ENCODE measurements at places on chromosomes 3 and 15.

DNA sequence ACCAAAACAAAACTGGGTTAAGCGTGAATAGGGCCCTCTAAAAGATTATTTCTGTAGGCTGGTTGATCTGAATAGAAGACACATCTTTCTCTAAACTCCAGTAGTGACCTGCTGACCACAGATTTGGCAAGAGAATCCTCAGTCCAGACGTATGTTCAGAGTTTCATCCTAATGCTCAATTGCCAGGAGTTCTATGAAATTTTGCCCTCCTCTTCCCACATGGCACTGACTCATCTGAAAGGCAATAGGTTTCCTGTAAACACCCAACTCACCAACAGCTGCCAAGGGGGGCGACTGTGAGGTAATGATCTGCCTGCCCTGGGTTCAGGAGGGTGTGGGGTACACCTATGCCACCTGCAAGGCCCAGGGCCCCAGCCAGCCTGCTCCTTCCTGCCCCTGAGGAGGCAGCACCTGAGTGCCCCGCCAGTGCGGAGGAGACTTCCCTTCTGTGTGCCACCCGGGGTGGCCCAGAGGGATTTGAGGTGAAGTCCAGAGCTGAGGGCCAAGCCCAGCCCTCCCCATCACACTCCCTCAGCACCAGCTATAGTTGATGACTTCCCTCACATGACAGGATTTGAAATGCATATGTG, 8.4 kb upstream of the PLA2G4D start:
- peak; percentile 55 for DNase-seq

- no peak for DNase-seq
Measured at GRCh38 chr3:197811343-197811742, 20.3 kb downstream of the LRCH3 start.

DNA sequence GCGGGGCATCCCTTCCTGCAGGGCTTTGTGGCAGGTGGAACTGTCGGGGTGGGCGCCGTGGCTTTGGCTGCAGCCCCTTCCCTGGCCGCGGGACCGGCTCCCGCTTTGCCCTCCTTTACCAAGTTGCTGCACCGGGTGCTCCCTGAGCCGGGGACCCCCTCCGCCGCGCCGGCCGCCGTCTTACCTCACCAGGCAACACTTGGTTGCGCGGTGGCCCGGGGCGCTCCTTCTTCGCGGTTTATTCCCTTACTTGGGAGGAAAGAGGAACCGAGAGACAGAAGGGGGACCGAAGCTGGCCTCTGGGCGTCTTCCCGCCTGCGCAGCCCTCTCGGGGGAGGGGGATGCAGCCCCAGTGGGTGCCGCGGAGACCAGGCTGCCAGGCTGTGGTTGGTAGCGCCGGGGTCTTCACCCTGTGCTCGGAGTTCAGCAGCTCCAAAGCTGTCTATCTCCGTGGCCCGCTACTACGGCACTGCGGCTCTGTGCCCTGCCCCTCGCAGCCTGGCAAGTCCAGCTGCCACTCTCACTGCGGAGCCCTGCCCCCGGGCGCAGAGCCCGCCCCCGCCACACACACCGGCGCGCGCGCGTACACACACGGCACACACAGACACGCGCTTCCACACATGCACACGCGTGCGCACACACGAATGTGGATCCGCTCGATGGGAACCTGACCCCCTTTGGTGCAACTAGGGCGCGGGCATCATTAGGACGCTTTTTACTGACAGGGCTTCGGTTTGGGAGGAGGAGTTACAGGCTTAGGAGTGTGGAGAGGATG, at the start of gene DGKG:
Gene DGKG (minus strand): TSS at position 473 of the 775 bp plus-strand sequence. CDS start 41,775 bp downstream, outside the sequence.
- DNase-seq = peak; percentile 63

- no peak for DNase-seq
Measured at GRCh38 chr3:53731934-53732624, 114.1 kb downstream of the CHDH start.

DNA sequence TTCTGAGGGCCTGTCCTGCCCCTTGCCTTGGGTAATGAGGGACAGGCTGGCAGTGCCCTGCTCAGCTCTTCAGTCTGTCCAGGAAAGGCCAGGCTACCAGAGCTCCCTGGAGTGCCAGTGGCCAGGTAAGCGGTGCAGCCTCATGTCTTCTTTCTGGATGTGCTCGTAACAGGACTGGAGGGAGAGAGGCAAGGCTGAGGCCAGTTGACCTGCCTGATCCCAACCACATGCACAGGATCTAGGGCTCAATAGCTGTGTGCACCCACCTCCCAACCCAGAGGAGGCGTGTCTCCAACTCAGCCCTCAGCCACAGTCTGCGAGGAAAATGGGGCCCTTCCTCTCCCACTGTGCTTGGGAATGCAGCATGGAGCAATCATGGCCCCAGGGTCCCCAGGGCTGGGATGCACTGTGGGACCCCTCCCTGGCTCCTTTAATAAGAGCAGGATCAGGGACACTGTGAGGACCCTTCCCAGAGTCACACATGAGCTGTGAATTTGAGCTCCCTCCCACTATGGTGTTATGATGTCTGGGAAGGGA, 22.5 kb downstream of the ALS2CL start:
- DNase-seq = no peak

DNA sequence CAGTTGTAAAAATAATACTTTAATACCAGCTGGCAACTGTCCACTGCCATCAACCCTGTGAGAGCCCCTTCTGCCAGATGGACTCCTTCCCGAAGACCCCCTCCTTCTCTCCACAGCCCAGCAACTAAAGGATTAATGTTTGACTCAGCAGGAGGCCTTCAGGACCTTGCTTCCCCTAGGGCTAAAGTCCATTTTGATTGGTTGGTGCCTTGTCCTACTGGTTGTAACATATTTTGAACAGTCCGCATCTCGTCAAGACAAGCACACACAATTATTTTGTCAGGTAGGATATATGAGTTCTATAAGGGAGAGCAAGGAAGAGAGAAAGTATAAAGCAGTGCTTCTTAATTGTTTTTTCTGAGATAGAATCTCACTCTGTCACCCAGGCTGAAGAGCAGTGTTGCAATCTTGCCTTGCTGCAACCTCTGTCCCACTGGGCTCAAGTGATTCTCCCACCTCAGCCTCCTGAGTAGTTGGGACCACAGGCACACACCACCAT, 18.6 kb downstream of the ACOX2 start:
- DNase-seq = no peak

DNA sequence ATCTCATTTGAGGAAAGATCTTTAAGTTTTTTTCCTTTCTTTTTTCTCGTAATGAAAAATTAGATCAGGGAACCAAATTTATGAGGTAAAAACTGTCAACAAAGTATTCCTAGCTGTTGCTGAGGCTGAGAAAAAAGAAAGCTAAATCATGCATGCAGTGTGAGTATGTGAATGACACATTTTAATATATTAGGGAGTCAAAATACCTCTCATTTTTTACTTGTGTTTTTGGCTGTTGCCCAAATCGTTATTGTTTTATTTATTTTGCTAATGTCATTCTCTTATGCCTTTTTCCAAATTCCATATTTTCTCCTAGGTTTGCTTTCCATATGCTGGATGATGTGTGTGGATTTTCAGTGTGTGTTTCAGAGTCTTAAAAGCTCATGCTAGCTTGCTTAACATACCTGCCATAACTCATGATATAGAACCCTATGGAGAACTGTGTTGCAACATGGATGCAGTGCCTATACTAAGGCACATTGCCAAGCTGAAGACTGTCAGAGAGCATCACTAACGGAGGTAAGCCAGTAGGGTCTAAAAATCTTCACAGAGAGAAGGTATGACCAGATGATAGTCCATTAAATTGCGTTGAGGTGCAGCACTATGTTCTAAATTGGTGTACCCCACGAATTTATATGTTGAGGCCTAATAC, 629.5 kb upstream of the KCNMB2 start:
- no peak for DNase-seq

DNA sequence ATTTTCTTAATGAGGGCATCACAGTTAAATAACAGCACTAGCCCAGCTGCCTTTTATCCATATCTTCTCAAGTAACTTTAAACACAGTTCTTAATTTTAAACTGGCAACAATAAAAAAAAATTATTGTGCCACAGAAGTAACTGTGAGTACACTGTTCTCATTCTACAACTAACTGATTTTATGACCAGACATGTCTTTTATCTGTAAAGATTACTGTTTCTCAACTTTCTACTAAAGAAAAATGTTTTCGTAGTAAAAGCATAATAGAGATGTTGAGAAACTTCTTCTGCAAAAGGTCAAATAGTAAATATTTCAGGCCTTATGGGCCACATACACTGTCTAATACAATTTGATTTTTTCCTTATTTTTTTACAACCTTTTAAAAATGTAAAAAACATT, 32.0 kb downstream of the PLOD2 start:
- DNase-seq = no peak

GRCh38 chr3:122875547-122876127, 80.8 kb downstream of the SLC49A4 start:
- DNase-seq = no peak

DNA sequence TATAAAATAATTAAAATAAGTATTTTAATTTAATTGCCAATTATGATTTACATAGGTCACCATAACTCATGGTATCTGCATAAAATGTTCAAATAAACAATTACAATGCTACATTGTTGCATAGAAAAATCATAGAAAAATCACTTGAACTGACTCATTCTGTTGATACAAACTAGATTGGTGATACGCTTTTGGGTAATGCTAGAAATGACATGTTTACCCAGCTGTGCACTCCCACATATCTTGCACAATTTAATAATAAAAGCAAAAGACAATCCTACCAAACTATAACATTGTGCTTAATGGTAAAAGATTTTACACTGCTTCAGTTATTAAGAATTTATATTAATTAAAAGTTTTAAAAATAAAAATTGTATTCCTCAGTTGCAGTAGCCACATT, 45.8 kb upstream of the FBXL22 start:
- DNase-seq = no peak

- no peak for DNase-seq
Measured at GRCh38 chr3:52733256-52733891, 27.5 kb downstream of the SPCS1 start.

GRCh38 chr15:53978253-53978906, at the start of gene UNC13C:
Gene UNC13C (plus strand): TSS chr15:53978441. CDS start chr15:54012904, 34,463 bp downstream.
- DNase-seq = no peak

- no peak for DNase-seq
Measured at GRCh38 chr15:78740904-78741274, 70.4 kb downstream of the ADAMTS7 start.

DNA sequence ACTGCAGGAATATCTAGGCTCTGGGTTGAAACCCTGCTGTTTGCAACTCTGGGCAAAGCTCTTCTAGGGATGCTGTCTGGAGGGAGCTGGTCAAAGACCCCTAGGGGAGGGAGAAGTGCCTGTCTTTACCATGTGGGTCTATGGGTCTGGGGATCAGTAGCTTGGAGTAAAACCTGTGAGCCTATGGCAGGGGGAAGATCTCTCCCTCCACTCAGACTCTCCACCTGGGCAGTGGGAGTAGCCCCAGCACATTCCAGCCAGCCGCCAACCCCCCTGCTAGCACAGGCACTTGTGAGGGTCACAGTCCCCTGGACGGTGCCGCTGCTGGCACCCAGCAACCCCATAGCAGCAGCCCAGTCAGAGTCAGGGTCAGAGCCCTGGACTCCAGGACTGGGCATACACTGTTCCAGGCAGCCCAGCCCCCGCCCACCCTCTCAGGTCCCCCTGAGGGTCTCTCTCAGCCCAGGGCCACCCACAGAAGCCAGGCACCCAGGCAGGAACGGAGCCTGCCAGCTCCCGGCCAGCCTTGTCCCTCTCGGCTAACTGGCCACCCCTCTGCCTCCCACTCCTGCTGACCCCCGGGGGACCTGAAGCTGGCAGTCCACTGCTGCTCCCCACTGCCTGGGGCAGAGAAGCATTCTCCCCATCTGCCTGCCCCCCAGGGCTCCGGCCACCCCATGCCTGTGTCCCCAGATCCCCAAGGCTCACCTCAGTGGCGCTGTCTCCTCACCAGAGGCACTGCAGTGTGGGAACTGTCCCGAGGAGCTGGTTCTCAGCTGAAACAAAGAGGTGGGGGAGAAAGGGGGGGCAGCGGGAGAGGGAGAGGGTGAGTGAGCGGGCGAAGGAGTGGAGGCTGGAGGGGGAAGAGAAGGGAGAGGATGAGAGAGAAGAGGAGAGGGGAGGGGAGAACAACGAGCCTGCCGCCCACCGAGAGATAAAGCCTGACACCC, 10.8 kb downstream of the GLYCTK start:
- no peak for DNase-seq

GRCh38 chr3:97658668-97659285, 105.8 kb upstream of the ARL6 start:
- no peak for DNase-seq

DNA sequence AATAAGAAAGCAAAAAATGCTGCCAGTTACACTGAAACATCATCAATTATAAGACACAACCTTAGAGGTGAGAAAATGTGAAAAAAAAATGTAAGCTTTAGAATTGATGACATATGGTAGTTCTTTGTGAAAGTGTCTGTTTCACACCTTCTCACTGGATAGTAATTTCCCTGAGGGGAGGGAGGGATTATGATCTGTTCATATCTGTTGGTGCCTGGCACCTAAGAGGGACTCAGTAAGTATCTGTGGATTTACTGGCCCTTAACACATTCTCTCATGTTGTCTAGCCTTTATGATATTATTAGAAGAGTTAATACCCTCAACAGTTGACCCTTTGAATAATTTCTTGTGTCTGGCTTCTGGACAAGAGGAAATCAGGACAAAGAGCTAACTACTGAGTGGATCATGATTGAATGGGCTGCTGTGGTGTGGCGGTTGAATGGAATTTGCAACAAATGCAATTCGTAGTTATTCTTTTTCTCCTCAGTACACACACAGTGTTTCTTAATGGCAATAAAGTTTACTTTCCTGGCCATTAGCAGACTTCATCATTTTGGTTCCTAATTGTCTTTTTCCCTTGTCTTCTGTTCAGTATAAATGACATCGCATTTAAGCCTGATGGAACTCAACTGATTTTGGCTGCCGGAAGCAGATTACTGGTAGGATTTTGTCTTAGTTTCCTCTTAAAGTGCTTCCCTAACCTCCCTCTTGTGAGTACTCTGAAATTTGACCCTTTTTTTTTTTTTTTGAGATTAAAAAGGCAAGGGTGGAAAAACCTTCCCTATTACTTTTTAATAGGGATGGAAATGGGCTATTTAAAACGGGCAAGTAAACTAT, 9.5 kb downstream of the IFT122 start:
- no peak for DNase-seq

Data from H54 (cell line).